ENCODE measurements at places on chromosomes 7 and 10.

GRCh38 chr7:100082978-100083377 lies 1.5 kb upstream of the ZNF3 start:
- no peak for DNase-seq

GRCh38 chr10:624605-625332 lies 64.7 kb downstream of the DIP2C start:
- peak; percentile 77 for DNase-seq

GRCh38 chr10:124961248-124961570 lies 19.3 kb downstream of the ZRANB1 start:
- DNase-seq: no peak

DNA sequence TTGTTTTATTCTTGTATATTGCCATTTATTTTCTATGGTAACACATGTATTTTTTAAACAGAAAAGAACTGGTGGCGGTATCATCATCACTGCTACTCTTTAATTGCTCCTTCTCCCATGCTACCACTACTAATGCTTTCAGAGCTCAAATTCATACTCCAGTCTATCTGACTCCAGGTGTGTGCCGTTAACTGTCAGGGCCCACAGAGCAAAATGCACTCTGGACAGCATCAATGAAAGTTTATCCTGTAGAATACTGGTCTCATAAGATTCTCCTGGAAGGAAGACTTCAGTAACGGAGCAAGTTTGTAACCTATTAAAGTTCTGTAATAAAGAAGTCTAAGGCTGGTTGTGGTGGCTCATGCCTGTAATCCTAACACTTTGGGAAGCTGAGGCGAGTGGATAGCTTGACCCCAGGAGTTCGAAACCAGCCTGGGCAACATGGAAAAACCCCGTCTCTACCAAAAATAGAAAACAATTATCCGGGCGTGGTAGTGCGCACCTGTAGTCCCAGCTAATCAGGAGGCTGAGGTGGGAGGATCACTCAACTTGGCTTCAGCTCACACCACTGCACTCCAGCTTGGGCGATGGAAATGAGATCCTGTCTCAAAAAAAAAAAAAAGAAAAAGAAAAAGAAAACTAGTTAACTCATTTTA lies 18.4 kb downstream of the ZNRF2 start:
- no peak for DNase-seq

GRCh38 chr10:30431435-30431911 lies 2.5 kb upstream of the MAP3K8 start:
- peak; percentile 59 for DNase-seq

- DNase-seq: no peak
Measured at GRCh38 chr7:94064541-94065191, 60.5 kb upstream of the BET1 start.

- DNase-seq: no peak
Measured at GRCh38 chr10:132468651-132469050, 68.9 kb upstream of the INPP5A start.

- DNase-seq: no peak
Measured at GRCh38 chr10:74249865-74250264, 98.8 kb downstream of the ADK start.

GRCh38 chr10:52756295-52756694 lies 16.3 kb downstream of the MBL2 start:
- no peak for DNase-seq

GRCh38 chr10:110404413-110404812 lies 93.3 kb upstream of the DUSP5 start:
- DNase-seq: no peak

GRCh38 chr10:100562008-100562672 lies 26.4 kb downstream of the HIF1AN start:
- DNase-seq: peak; percentile 52
